ENCODE measurements at places on chromosomes 5 and 9.

GRCh38 chr9:81125446-81126092 is 563.8 kb downstream of the TLE1 start:
- DNase-seq, result no peak

DNA sequence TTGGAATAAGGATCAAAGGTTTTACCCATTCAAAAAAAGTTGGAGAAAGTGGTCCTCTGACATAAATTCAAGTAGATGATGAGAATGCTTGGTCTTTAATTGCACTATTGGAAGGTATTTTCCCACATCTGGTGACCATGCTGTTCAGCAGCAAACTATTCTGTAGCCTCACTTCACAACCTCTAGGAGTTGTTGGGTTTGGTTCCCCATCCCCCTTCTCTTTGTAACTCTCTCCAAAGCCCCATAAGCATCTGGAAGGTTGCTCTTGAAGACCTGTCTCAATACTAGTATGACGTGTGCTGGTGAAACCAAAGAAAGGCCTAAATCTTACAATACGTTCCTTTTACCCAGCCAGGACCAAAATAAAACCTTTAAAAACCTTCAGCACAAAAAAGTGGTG is 8.5 kb downstream of the RGMB start:
- DNase-seq, result no peak

DNA sequence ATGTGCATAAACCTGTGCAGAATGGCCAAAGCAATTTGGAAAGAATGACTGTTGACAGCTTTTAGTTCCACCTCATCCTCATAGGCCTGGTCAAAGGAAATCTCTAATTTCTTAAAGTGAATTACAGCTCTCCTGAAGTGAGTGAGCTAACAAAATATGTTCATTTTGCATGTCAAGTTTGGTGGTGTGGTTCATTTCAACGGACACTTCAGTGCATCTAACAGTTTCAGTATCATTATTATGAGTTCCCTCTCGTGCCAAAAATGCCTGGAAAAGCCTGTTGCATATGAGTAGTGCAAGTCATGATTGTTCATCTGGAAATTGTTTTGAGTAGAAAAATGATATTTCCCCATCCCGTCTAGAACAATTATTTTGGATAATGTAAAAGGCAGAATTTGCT is 53.2 kb upstream of the HMHB1 start:
- no peak for DNase-seq

GRCh38 chr5:5588887-5589826 is 166.7 kb downstream of the ICE1 start:
- no peak for DNase-seq

DNA sequence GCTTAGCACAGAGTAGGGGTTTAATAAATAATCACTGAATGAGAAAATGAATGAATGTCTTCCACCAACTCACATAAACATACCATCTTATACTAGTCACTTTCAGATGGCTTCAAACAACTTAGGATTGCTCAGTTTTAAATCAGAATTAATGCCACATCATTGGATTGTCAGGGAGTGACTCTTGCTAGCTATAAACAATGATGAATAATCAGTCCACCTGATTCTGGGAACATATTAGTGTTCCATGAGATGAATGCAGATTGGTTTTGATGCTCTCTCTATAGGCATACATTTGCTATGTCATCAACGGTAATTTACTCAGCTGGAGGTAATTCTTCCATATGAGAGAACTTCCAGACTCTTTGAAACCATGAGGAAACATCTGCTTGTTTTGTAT is 97.4 kb downstream of the CDH9 start:
- no peak for DNase-seq

DNA sequence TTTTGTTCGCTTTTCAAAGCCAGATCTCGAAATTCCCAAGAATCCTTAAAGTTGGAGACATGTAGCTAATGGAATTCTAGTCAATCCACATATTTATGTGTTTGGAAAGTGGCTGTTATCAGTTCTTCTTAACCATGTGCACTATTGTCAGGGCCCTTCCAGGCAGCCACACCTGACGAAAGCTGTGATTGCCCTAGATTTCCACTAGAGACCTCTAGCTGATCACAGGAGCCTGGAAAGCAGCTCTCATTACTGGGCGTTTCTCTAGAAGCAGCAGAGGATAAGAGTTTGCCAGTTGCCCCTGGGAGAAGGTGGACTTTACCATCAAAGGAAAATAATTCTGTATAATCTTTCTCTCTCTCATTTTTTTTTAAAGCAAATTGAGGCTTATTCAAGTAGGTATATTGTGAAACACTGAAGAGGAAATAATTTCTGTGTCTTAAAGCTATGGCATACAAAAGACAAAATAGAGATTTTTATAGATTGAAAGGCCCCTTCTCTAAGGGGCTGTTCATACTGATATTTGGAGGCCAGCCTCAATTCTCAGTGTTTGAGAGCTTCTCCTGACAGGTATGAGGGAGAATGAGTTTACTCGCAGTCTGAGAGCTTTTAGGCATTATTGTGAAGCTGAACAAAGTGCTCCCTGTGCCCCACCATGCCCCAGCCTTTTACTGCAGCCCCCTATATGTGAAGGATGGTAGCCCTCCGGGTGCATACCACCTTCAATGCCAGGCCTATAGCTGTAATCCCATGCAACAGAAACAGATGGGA is 405.4 kb upstream of the ACTBL2 start:
- peak; percentile 42 for DNase-seq

GRCh38 chr5:66561256-66561990 is 34.8 kb upstream of the MAST4 start:
- no peak for DNase-seq

GRCh38 chr5:173327948-173328843 is at the start of gene STC2:
TSS of gene STC2 (minus strand) at chr5:173328414. CDS start at chr5:173328193, 221 bp downstream.
- peak; percentile 94 for DNase-seq

- peak; percentile 69 for DNase-seq
Observed at GRCh38 chr9:69223605-69224004, 49.5 kb downstream of the TJP2 start.

GRCh38 chr9:7287986-7288385 is 511.6 kb downstream of the DMAC1 start:
- no peak for DNase-seq

DNA sequence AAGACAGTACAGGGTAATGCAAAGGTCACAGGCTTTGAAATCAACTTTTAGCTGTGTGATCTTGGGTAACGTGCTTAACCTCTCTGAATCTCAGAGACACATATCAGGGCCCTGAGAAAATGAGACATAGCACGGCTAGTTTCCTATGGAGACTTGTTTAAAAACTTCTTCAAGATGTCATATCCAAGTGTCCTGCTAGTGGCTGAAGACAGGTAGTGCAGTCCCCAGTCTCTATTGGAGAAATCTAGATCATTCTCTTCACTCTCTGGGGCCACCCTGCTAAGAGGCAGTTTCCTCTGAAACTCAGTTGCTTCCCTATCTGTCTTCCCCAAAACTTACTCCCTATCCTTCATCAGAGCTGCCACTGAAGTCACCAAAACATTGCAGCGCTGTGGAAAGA is 30.3 kb upstream of the GRXCR2 start:
- DNase-seq, result no peak

- DNase-seq, result no peak
Observed at GRCh38 chr9:96621618-96622017, 2.0 kb upstream of the CDC14B start.

GRCh38 chr5:77960863-77961396 is 184.8 kb upstream of the TBCA start:
- no peak for DNase-seq

DNA sequence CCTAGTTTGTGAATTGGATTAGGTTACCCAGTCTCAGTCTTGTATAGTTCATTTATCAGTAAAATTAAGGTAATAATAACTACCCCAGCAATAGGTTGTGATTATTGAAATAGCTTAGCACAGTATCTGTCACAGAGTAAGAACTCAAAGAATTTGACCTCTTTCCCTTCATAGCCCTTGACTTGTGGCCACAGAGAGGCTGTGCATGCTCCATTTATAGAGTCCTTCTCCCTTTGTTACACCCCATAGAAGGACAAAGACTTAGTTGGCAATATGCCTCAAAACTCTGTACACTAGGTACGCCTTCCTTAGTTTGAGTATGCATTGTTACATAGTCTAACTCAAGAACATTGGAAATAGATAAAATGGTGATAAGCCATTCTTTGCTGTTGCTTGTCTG is 257.2 kb downstream of the KCTD16 start:
- no peak for DNase-seq

- no peak for DNase-seq
Observed at GRCh38 chr5:175728885-175729828, 71.3 kb downstream of the HRH2 start.

DNA sequence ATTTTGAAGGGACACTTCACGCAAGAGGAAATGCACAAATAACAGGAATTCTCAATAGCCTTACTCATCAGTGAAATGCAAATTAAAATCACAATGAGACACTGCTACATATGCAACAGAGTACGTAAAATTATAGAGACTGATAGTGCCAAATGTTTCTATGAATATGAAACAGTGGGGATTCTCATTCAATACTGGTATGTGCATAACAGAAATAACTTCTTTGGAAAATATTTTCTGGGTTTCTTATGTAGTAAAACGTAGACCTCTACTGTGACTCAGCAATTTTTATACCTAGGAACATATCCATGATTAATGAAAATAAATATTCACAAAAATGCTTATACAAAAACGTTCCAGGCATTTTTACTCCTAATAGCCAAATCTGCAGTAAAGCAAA is 1625.2 kb downstream of the MAT2B start:
- DNase-seq, result no peak

DNA sequence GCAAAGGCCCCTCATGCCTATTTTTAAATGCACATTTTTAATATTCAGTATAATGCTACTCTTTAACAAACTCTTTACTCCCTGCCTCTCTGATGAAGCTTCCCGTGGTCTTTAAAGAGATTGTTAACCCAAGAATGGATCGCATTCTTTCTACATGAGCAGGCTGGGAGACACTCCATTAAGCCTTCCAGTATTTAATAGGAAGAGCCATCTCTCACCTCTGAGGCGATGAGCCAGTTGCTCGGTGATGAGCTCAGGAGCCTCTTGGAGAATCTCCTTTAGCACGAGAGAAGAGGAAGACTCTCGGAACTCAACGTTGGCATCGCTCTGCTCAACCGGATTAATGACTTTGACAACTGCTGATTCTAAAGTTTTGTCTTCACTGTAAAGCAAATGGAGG is 59.6 kb downstream of the PRUNE2 start:
- no peak for DNase-seq

- no peak for DNase-seq
Observed at GRCh38 chr9:13035822-13036221, 243.7 kb downstream of the MPDZ start.

- no peak for DNase-seq
Observed at GRCh38 chr5:171571663-171572062, 152.2 kb downstream of the FGF18 start.

GRCh38 chr5:55994495-55994997 is at the start of gene IL6ST:
TSS of gene IL6ST (minus strand) at chr5:55994963. CDS start at chr5:55976278, 18,685 bp downstream.
- peak; percentile 45 for DNase-seq

Measured in HEK293T (cell line).